T47D (cell line): ENCODE measurements at places on chromosomes 5 and 9.
A peak's percentile ranks its signal among the peaks of the same experiment; 100 is the strongest.

DNA sequence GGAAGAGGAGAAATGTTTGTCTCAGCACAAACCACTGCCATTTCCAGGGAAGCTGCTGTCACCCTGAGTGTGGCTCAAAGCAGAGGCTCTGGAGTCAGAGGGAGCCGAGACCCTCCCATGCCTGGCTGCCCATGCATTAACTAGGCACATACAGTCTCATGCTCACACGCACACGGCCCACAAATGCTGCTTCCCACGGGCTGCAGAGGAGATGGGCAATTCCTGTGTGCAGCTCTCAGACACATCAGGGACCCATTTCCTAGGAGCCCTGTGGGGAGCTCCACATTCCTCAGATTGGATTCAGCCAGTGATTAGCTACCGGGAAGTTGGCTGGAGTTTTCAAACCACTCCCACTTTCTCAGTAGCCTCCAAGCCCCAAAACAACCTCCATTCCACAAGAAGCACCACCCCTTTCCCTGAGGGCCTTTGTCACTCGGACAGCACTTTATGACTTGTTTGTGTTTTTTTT is 9.1 kb upstream of the PTGES start:
- peak; percentile 89 for DNase-seq

DNA sequence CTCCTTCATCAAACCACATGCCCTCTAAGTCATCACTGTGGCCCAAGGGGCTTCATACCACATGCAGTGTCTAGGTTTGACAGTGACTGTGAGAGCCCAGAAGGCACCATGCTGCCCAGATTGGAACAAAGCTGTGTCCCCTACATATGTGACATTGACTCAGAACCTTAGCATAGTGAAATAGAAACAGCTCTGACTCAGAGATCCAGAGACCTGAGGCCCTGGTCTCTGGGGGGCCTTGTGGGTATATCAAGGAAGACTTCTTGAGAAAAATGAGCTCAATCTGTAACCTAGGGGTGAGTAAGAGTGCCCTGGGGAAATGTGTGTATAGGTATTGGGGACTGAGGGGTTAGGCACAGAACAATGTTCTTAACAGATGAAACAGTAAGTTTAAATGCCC is 7.1 kb upstream of the ENTREP1 start:
- no peak for DNase-seq

DNA sequence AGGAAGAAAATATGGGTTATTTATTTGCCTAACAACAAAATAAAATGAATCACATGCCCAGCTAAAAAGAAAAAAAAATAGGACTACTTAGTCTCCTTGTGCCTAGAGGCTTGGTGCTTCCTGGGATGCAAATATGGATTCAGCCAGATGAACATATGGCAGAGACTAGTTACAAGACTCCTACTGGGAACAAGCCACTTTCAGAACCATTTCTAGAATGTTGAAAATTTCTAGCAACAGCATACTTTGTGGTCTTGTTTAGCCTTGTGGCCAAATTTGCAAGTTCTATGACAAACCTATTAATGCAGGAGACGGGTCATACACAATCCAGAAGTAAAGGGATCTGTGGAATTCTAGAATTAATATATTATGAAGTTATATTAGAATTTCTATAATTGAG is 198.7 kb downstream of the CHSY3 start:
- no peak for DNase-seq

DNA sequence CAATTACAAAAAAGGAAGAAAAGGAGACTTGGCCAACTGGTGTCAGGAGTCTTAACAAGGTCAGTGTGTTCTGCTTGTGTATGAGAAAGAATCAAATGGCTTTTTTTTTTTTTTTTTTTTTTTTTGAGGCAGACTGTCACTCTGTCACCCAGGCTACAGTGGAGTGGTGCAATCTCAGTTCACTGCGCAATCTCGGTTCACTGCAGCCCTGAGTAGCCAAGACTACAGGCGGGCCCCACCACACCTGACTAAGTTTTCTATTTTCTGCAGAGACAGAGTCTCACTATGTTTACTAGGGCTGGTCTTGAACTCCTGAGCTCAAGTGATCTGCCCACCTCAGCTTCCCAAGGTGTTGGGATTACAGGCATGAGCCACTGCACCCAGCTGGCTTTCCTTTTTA is 3.1 kb upstream of the IL7R start:
- DNase-seq: no peak

GRCh38 chr5:36635721-36636390 is 29.4 kb downstream of the SLC1A3 start:
- DNase-seq: no peak

GRCh38 chr9:135117281-135117680 is 29.8 kb downstream of the OLFM1 start:
- DNase-seq: no peak

GRCh38 chr9:124248066-124248465 is 9.7 kb upstream of the NEK6 start:
- no peak for DNase-seq
